ENCODE measurements at places on chromosomes 5 and 9.

DNA sequence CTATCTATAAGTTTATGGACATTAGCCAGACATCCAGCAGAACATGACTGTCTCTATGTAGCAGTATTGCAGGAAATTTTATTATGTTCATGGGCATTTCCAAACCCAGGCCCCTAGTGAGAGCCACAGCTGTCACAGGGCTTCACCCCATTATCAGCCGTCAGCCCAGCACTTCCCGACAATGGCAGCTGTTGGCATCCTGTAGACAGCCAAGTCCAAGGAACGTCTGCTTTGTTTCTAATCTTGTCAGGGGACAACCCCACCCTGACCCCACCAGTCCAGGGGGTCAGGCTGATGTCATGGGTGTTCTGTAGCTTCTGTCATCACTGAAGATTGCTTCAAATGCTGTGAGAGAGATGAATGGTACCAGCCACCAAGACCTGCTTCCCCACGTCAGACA is 565.3 kb upstream of the BRINP1 start:
- DNase-seq, result no peak

DNA sequence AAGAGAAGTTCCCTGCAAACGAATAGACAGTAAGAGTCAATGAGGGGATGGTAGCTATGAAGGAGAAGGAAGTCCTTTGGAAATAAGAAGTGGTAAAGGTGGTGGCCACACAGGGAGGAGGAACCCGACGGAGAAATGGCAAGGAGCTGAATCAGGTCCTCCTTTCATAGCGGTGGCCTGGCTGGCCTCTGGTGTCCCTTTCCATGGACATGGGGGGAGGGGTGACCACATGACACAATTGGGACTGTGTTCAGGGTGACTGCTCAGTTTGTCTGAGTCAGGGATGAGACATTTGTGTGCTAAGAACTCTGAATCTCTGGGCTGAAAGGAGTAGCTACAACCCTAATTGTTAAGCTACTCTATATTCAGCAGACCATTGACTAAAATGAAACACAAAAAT is 28.7 kb upstream of the TIMD4 start:
- no peak for DNase-seq

GRCh38 chr9:9783211-9783610 is 829.6 kb downstream of the PTPRD start:
- DNase-seq, result no peak

DNA sequence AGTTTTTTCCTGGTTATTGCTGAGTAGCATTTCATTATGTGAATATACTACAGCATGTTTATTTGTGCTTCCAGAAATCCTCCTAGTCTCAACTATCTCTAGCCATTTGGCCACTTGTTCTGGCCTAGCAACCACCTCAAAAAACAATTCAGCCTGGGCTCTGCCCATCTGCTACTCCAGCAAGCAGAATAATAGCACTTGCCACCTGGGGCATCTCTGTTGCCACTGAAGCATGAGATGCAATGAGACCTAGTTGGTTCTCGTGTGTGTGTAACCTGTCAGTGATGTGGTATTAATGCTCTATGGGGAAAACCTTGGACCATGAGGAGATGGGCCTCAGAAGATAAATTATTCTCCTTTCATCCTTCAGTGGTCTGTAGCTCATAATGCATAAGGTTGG is 129.5 kb downstream of the RNF180 start:
- DNase-seq, result no peak

DNA sequence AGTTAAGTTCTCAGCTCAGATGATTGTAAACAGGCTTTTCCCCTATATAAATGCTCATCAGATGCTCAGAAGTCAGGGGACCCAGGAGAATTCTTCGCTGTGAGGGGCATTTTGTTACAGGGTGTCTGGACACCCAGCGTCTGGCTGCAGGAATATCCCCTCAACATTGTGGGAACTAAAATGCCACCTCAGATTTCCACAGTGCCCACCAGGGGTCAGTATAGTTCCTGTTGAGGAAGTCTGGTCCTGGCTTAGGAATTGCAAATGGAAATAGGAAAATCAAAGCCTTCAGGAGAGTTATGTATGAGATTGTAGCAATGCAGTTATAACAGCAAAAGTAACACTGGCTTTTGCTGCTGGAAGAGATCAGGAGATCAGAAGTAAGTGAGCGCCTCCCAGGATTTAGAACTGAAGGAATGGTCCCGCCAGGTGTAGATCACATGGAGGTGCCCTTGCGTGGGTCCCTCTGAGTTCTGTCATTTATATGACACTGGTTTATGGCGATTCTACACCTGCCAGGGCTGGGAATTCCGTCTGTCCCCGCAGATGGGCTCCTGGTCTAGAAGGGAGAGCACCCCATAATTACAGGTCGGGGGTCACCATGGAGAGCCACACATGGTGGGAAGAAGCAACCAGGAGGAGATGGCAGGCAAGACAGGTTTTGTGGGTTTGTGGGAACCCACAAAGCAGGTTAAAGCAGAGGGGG is 47.1 kb upstream of the CTSL start:
- DNase-seq, result no peak

DNA sequence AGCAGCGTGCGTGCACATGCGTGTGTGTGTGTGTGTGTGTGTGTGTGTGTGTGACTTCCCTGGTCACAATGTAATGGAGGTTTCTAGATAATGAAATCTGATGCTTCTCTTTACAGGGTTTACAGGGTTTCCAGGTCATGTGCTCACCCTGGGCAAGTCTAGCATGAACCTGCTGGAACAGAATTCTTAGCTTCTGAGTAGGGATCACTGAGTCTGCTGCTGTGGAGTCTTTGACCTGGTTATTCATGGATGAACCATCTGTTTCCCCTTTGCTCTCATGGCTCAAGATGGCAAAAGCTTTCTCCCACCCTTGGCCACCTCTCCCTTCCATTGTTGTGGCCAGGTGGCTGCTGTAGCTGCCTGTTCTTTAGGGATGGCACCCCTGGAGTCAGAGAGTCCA is 111.6 kb upstream of the SHB start:
- DNase-seq, result no peak

DNA sequence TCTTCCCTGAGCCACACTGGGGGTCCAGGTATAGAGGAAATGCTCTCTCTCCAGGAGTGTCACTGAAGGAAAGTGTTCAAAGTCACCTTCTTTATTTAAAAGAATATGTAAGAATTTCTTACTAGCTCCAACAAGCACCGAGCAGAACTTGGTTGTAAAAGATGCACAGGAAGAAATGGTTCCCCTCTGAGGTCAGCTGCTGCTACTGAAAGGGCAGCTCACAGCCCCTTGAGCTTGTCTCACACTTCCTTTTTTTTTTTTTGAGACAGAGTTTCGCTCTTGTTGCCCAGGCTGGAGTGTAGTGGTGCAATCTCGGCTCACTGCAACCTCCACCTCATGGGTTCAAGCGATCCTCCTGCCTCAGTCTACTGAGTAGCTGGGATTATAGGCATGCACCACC is 77.2 kb downstream of the PRRT1B start:
- no peak for DNase-seq

DNA sequence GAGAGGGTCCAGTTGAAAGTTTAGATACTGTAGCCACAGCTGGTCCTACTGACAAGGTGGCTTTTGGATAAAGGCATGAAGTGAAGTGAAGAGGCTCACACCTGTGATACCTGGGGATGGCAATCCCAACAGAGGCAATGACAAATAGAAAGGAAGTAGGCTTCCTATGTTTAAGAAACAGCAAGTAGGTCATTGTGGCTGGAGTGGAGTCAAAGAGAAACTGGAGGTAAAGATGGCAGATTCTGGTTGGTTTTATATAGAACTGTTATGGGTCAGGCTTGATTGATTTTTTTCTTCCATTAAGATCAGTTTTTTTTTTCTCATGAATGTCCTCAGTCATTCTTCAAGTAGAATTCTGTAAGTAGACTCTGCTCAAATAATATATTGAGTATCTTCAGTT is 79.5 kb downstream of the ANXA1 start:
- DNase-seq, result no peak

- DNase-seq, result no peak
Measured at GRCh38 chr9:72636621-72637020, 115.2 kb downstream of the TMC1 start.

GRCh38 chr9:129356871-129357772 is 179.1 kb upstream of the IER5L start:
- DNase-seq, result no peak

DNA sequence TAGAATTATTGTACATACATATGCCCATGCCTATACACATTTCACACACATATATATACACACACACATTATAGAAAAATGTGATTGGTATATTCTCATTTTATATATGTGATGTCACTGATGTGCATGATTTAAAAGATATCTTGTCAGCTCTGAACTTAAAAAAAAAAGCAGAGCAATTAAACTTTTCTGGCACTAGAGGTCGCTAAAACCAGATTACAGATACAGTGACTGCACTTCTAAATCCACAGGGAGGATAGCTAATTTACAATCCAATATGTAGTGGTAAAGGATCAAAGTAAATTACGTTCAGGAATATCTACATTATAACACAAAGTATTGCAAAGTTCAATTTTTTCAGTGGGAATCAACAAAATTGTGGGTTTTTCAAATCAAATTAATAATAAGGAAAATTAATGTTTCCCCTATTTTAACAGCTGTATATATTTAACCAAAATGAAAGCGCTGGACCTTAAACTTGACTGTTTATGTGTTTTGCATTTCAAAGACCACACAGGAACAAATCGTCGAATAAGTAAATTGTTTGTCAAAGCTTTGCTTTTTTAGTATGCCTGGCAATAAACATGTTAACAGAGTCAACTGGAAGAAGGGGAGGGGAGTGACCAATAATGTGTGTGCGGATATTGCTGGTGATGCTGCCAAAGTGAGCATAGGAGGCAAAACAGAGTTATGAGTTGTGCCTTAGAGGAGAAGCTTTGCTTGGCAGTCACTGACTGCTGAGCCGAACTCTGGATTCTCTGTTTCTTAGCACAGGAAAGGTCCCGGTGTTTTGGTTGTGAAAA is 1201.4 kb upstream of the C9orf72 start:
- DNase-seq, result no peak

GRCh38 chr9:79257790-79258351 is 313.9 kb upstream of the TLE4 start:
- DNase-seq, result no peak

DNA sequence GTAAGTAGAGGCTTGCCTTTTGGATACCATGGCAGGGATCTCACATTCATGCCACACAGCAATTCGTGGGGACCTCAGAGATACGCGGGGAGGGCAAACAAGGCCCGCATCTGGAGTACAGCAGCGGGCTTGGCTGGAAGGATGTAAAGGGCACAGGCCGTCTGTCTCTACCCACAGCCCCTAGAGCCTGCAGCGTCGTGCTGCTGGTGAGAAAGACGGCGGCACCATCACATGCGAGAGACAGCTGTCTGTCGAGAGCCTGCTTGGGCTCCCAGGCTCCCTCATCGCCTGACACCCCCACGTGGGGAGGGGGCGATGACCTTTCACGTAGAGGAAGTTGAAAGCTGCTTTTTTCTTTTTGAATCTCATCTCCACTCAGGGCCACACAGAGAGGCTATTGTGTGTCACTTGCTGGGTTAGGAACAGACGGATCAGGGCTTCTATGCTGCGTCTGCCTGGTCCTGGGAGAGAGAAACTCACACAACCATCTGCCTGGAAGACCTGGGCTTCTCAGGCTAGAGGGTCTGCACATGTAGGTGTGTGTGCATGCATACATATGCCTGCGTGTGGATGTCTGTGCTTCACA is 134.6 kb upstream of the PPP1R26 start:
- DNase-seq, result no peak

- DNase-seq, result no peak
Measured at GRCh38 chr5:951940-952596, 56.5 kb upstream of the NKD2 start.

GRCh38 chr9:114261026-114261425 is 61.9 kb upstream of the ORM1 start:
- no peak for DNase-seq

DNA sequence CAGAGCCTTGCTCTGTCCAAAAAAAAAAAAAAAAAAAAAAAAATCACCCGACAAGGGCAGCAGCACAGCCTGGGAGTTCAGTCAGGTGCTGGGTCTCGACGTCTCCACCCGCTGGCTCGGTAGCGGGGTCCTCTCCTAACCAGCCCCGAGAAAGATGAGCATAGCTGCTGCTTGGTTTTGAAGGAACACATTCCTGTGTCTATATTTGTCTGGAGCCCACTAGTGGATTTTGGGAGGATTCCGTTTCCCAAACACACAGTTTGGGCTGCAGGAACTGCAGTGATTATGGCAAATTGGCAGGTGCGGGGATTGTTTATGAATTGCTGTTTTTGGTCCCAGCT is 1.2 kb downstream of the OTULINL start:
- no peak for DNase-seq

- DNase-seq, result no peak
Measured at GRCh38 chr5:159096924-159097783, 2.6 kb downstream of the EBF1 start.

GRCh38 chr5:93654676-93655075 is 71.7 kb downstream of the NR2F1 start:
- DNase-seq, result no peak

GRCh38 chr5:166127766-166128570 is 2163.5 kb upstream of the WWC1 start:
- no peak for DNase-seq

DNA sequence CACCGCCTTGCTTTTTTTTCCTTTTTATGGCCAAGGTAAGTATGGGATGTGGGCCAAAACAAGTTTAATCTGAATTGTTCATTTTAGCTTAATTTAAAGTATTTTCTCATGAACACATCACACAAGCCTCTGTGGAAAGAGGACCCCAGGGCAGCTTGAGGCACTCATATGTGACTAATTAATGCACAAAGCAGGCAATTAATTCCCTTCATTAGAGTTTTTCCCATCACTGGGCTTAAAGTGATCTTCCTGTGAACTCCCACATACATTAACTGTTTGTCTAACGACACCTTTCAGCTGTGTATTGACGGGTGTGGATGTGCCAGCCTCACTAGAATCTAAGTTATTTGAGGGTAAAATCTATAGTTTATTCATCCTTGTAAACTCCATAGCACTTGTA is 103.3 kb downstream of the MRPS27 start:
- DNase-seq, result no peak

- no peak for DNase-seq
Measured at GRCh38 chr5:36950586-36951457, 74.3 kb downstream of the NIPBL start.

DNA sequence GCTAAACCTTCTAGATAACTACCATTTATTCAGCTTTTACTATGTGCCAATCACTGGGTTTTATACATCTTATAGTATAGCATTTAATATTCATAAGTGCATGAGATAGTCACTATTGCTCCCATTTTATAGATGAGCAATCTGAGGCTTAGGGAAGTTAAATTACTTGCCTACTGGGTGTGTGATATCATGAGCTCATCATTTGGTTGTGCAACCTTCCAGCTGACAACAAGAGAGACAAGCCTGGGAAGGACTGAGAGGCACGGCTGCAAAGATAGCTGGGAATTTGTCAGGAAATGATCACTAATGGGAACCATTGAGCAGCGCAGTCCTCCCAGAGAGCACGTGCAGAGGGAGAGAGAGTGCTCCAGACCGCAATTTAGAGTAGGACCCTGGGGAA is 481.6 kb upstream of the KIF2A start:
- DNase-seq, result no peak

DNA sequence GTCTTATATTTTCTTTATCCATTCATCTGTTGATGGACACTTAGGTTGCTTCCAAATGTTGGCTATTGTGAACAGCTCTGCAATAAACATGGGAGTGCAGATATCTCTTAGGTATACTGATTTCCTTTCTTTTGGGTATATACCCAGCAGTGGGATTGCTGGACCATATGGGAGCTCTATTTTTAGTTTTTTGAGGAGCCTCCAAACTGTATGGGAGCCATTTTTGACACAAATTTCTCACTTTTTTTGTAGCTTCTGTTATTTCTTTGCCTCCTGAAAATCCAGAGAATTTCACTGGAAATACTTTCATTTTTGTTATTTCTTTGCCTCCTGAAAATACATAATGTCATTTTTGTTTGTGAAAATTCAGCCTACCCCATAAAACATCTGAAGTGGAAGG is 15.0 kb upstream of the RANBP17 start:
- no peak for DNase-seq

- DNase-seq, result no peak
Measured at GRCh38 chr9:114007991-114008666, 70.0 kb downstream of the AMBP start.
